ENCODE measurements at places on chromosomes 7 and 10.

DNA sequence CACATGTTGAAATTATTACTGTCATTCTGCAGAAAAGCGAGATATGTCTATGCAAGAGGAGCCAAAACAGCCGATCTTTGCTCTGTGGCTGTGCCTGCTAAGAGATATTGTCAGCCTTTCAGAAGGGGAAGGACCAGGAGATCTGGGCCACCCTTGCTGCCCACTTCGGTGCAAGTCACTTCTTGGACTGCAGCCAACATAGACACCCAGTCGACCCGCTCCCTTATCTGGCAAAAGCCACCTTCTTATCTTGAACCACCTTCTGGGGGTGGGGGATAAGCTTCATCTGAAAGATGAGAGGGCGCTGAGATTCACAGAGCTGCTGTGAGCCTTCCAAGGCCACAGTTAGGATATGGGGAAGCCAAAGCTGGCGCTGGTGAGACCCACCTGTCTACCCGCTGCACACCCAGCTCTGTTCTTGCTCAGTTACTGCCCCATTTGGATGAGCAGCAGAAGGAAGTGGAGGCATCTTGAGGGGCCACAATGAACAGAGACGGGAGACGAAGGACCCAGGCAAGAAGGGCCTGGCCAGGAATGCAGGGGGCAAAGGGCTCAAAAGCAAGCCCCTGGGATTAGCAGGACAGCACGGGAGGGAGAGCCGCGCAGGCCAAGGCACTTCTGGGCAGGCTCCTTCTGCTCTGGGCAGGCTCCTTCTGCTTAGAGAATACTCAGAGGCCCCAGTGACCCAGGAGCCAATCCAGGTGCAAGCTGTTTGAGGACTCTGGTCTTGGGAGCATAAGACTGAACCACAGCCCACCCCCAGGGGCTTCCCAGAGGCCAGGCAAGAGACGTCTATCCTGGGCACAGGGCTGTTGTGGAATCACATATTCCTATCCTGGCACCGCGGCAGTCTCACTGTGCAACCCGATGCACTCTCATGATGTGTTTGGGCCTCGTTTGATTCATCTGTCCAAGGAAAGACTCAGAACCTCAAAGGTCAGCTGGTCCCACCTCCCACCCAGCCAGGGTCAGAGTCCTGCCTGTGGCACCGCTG lies 38.4 kb upstream of the NPFFR1 start:
- no peak for DNase-seq

DNA sequence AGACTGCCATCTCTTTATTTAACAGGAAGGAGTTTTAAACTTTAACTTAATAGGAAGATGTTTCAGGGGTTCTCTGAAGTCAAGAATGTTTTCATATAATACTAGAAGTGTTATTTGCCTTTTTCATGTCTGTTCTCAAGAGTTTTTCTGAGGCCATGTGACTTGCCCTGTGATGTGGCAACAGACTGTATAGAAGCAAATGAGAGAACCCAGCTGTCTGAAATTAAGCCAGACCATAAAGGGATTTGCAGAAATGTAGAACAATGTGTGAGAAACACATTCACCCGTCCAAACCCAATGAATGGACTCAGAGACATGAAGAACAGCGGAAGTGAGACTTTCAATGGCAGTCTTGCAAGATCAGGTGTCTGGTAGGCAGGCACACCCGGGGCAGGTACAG lies 23.8 kb downstream of the MAPK8 start:
- no peak for DNase-seq

DNA sequence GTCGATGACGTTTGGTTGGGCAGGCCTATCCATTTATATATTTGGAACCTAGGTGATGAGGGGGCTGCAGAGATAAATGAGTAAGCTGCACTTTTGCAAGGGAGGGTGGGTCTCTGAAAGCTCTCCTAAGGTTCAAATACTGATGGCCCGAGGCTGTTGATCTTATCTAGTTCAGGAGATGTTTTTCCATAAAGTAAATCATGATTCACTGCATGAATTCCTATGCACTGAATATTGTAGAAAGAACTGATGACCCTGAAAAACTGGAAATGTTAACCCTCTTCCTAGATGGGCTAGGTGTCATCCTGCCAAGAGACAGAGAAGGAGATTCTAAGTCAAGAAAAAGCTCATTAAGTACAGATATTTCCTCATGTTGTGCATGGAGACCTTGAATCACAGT lies 459.9 kb downstream of the PLXNA4 start:
- DNase-seq, result no peak

GRCh38 chr7:122298618-122299017 lies 5.9 kb downstream of the FEZF1 start:
- no peak for DNase-seq

GRCh38 chr7:87498893-87499292 lies 23.4 kb upstream of the ABCB4 start:
- no peak for DNase-seq

DNA sequence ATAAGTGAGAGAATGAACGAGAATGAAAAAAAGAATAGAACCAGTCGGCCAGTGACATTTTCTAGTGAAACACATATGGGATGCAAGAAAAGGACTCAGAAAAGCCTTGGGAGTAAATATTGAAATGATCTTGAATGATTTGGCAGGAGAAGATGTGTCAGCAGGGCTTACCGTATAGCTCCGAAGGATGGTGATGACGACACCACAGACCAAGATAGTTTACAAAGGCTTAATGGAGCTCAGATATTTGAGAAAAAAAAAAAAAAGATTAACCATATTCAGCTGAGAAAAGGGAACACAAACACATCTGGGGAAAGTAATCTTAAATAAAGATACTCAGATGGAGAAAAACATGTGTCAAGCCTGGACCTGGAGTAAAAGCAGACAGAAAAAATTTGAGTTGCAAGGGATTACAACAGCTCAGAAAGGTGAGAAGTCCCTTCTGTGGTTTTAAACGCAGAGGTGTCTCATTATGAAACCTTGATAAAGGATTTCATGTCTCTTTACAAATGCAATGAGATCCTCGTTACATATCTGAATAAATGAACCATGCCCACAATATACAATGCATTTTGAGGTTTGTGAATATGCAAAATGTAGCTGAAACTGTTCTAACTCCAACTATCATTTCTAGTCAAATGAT lies 36.0 kb downstream of the DNAJB9 start:
- no peak for DNase-seq

GRCh38 chr10:3805791-3806461 lies 20.9 kb upstream of the KLF6 start:
- no peak for DNase-seq

DNA sequence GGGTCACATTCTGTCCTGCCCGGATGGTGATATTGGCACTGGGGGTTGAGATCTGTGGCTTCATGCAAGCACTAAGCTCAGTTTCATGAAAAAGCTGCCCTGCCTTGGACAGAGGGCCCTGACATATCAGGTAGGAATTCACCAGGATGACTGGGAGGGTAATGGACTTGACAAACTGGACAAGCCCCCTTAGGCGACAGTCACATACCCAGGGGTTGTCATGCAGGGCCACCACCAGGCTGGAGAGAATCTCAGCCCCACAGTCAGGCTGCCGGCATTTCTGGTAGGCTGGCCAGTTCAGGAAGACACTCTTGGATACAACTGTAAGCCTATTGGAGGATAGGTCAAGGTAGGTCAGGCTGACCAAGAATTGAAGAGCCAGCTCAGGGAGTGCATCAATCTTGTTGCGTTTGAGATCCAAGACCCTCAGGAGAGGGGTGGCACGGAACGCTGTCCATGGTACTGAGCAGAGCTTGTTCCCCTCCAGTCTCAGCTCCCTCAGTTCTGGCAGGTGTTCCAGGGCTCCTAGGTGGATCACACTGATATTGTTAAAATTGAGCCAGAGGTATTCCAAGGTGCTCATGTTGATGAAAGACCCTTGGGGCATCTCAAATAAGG lies 824 bp downstream of the LRIT2 start:
- DNase-seq, result no peak

- DNase-seq, result no peak
Measured at GRCh38 chr10:78775891-78776290, 292.9 kb upstream of the ZMIZ1 start.

GRCh38 chr10:113897693-113898618 lies 43.5 kb downstream of the NHLRC2 start:
- DNase-seq, result no peak

DNA sequence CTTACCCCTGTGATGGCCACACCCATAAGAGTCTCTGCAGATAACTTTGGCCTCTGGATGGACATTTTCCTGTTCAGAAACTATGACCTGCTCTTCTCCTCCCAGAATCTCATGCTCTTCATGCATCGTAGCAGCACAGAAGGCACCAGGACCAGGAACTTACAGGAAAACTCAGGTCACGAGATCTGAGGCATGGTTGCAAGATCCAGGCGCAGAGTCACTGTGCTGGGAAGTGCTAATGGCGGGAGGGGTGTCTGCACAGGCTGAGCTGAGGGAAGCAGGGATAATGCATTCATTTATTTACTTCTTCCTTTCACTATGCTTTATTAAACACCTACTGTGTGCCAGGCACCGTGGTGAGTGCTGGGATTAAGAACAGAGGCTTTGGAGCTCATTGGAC lies 48.2 kb upstream of the LOXL4 start:
- DNase-seq, result no peak

- DNase-seq, result no peak
Measured at GRCh38 chr10:88198023-88198422, 334.6 kb downstream of the PTEN start.

GRCh38 chr7:120550494-120551048 lies 277.6 kb downstream of the KCND2 start:
- DNase-seq, result no peak

- DNase-seq, result no peak
Measured at GRCh38 chr10:49050906-49051305, 64.4 kb downstream of the VSTM4 start.

DNA sequence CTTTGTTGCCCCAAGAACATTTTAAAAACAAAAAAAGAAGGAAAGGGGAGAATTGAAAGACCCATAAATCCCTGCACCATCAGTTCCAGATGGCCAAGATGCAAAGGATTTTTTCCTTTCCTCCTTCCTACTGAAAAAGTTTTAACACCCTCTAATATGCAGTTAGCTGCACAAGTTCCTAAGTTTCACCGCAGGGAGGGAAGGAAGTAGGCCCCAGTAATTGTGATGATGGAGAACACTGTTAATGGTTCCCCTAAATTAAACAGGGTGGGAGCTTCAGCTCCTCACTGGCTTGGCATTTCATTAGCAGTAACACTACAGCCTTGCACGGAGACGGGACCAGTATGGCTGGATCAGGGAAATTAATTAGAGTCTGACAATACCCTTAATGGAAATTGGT lies 63.7 kb upstream of the PPIF start:
- DNase-seq, result no peak

DNA sequence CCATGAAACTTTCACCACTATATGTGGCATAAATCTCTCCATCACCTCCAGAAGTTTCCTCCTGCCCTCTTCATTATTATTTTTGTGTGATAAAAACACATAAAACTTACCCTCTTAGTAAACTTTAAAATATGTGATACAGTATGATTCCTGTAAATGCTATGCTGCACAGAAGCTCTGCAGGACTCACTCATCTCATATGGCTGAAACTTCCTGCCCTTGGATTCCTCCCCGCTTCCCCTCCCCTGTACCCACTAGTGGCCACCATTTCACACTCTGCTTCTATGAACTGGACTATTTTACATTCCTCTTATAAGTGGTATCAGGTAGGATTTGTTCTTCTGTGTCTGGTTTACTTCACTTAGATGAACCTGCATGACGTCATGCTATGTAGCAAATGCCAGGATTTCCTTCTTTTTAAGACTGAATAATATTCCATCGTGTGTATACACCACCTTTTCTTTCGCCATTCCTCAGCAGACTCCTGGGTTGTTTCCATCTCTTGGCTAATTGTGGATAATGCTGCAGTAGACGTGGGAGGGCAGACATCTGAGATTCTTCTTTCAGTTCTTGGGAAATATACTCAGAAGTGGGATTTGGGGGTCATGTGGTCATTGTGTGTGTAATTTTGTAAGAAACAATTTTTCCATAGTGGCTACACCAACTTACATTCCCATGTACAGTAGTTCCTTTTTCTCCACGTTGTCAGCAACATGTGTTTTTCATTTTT lies 335.2 kb downstream of the SDK1 start:
- DNase-seq, result no peak

DNA sequence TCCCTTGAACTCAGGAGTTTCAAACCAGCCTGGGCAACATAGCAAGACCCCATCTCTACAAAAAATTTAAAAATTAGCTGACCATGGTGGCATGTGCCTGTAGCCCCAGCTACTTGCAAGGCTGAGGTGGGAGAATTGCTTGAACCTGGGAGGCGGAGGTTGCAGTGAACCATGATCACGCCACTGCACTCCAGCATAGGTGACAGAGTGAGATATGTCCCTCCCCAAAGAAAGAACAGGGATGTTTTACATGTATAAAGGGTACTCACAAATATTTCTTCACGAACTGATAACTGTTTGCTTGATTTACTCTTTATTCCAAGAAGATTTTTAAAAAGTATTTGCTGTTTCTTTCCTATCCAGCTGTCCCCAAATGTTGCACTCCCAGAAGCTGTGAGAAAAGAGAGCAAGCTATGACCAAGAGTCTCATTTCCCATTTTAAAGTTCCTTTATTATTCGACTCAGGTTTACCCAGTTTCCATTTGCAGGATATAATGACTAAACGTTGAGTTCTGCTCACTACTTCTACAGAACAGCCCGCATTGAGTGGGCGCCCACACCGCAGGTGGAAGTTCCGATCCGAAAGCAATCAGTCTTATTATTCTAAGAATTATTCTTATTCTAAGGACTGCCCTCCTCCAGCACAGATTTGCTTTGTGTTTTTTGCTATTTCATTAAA lies 90.7 kb downstream of the APBB1IP start:
- DNase-seq, result peak; percentile 22

- no peak for DNase-seq
Measured at GRCh38 chr10:6383096-6383812, 180.5 kb downstream of the PFKFB3 start.

- no peak for DNase-seq
Measured at GRCh38 chr10:23345861-23346260, 1.3 kb upstream of the C10orf67 start.

GRCh38 chr10:5502571-5503476 lies 3.5 kb upstream of the CALML5 start:
- no peak for DNase-seq

GRCh38 chr10:91422915-91423314 lies 12.8 kb downstream of the HECTD2 start:
- DNase-seq, result no peak

GRCh38 chr7:107111196-107111595 lies 57.6 kb upstream of the HBP1 start:
- no peak for DNase-seq

DNA sequence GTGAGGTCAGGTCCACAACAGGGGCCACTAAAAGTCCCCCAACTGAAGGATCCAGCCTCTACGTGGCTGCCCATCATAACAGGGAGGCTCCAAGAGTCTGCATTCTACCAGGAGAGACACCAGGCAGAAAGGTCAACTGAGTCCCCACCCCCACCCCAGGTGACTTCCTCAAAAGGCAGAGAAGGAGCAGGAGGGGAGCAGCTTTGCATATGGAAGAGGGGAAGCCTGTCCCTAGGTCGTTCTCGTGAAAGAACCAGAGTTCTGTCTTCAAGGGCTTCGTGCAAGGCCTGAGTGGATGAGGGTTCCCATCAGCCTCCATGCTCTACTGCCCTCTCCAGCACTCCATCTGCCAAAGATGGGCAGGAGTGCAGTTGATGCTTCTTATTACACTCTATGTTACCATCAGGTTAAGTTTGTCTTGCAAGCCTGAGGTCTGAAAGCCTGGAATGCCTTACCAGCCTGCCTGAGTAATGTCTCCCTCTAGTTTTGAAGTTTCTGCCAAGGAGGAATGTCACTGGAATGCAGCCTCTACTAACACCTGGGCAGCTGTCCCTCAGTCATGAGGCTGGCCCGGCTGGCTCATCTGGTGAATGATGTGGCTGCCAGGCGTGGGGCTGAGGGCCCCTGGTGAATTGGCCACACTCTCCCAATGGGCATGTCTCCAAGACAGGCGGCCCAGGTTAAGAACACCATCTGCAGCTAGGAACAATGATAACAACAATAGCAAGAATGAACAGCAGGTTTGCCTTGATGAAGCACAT lies 54.3 kb upstream of the SMNDC1 start:
- no peak for DNase-seq

Data from GM13977 (cell line).